ENCODE measurements at places on chromosomes 7 and 10.

- DNase-seq = no peak
Measured at GRCh38 chr10:132197271-132198067, 10.7 kb downstream of the DPYSL4 start.

GRCh38 chr7:110693344-110693743 is 397.6 kb upstream of the LRRN3 start:
- no peak for DNase-seq

DNA sequence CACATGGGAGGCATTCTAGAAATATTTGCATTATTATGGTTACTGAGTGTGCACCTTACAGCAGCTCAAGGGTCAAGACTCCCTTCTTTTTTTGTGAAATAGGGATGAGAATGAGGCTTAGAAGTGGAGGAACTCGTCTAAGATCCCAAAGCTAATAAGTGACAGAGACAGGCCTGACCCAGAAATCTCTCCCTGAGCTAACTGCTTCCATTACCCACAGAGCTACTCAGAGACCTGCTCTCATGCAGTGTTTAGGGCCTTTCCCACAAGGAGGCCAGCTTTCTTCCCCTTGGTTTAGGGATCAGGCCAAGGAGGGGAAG is 301.7 kb downstream of the RPS24 start:
- no peak for DNase-seq

GRCh38 chr10:114623661-114624294 is 34.3 kb downstream of the ABLIM1 start:
- no peak for DNase-seq

DNA sequence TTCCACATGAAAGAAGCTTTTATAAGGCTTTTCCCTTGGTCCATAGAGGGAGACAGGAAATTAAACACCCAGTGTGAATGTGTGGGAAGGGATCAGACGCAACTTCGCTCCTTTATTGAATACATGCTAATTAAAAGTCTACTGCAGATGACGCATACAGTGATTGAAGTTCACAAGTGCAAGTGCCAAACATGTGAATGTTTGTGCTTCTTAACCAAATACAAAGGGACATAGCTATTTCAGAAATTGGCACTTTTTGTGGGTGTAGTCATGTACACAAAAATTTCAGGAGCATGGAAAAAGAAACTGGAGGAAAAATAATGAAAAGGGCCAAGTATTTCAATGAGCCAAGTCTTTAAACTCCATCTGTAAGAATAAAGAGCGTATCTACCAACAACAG is 283.7 kb downstream of the SKAP2 start:
- no peak for DNase-seq

DNA sequence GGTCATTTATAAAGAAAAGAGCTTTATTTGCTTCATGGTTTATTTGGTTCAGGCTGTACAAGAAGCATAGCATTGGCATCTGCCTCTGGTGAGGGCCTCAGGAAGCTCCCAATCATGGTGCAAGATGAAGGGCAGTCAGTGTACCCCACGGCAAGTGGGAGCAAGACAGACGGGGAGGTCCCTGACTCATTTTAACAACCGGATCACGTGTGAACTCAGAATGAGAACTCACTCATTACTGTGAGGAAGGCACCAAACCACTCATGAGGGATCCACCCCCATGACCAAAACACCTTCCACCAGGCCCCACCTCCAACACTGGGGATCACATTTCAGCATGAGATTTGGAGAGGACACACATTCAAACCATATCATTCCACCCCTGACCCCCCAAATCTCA is 15.7 kb upstream of the CRYGN start:
- DNase-seq = no peak

DNA sequence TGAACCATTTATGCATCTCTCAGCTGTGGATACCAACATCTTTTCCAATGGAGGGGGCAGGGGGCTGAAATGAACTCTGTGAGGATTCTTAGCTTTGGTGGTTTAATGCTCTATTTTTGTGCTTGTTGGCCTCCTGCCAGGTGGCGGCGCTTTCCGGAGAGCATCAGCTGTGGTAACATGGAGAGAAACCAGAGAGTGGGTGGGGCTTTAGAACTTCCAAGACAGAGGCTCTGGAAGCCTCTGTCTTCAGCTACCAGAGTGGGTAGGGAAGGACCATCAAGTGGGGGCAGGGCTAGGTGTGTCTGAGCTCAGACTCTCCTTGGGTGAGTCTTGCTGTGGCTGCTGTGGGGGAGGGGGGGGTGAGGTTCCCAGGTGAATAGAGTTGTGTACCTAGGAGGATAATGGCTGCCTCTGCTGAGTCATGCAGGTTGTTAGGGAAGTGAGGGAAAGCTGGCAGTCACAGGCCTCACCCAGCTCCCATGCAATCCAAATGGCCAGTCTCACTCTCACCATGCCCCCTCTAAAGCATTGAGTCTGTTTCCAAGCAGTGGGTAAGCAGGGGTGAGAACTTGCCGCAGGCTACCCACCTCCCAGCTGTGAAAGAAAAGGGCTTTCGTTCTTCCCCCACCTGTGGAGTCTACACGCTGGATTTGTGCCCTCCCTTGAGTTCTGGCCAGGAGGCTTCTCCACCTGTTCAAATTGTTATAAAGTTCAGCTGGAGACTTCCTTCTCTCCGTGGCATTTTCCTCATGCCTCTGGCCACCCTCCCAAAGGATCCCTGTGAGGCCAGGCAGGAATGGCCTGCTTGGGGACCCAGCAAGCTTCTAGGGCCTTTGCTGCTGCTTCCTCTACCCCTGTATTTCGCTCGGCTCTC is 527.0 kb downstream of the NEBL start:
- no peak for DNase-seq

- no peak for DNase-seq
Measured at GRCh38 chr7:150471886-150472285, 21.5 kb downstream of the GIMAP8 start.

- DNase-seq = no peak
Measured at GRCh38 chr10:59387951-59388670, 25.8 kb upstream of the FAM13C start.

All from GM12891 (cell line).